ENCODE measurements at places on chromosomes 5 and 9.
A peak's percentile ranks its signal among the peaks of the same experiment; 100 is the strongest.

DNA sequence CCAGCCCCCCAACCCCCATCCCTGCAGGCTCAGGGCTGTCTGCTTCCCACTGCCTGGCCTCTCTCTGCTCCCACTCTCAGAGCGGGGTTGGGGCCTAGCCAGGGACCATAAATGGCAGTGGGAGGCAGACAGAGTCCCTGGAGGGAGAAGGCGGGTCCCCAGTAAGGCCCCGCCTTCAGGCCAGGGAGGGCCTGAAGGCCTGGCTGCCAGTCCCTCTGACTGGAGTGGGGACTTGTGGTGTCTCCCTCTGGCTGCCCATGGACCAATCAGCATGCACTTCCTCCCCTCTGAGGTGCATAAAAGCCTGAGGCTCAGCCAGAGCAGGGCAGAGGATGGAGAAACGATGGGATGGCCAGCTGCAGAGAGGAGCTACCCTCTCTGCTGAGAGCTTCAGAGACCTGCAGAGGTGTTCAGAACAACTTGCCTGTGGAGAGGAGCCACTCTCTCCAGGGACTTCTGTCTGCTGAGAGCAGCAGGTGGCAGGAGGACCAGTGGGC is 2.7 kb upstream of the BTNL9 start:
- no peak for DNase-seq

DNA sequence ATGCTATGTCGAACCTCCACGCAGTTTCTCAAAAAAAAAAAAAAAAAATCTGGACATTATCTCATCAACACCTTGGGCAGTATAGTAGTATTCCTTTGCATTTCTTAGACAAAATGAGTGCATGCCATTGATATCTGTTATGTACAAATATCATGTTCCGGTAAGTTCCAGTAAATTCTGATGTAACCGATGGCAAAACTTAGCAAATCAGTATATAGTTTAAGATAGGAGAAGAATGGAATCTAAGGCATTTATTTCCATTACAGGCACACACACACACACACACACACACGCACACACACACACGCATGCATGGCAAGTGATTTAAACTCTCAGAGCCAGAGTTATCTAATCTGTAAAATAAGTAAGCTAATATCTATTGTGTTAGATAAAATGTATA is 356.5 kb upstream of the TUSC1 start:
- DNase-seq: no peak

DNA sequence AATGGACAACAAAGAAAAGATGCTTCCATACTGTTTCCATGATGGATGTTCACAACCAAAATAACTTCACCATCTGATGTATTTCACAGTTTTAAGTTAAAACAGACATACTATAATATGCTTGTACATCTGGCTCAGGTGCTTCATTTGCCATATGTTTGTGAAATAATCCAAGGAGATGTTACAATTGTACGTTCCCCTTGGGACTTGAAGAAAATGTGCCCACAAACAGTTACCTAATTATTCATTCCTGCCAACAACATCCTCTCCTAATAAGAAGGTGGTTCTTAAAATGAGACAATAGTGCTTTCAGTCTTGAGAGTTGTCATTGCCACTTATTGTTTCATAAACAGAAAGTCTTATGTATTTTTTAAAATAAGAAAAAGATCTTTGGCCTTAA is 33.1 kb upstream of the SMARCA2 start:
- no peak for DNase-seq

DNA sequence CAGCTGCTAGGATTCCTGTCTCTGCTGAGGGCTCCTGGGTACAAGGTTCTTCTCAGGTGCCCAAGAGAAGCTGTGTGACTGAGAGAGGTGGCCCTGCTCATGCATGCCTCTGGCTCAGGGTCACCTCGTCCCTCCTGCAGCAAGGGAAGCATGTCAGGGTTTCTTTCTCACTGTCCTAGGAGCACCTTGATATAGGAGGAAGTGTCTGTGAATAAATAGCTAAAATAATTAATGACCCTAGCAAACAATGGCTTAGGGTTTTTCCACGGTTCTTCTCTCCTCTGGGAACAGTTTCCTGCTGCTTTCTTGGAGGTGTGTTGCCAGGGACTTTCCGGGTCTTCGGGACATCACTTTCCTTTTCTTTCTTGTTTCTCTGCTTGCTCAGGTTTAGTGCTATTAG is 87.2 kb downstream of the ARHGAP26 start:
- DNase-seq: no peak

- DNase-seq: no peak
Observed at GRCh38 chr5:165244407-165244806, 1739.0 kb downstream of the MAT2B start.

- DNase-seq: no peak
Observed at GRCh38 chr5:67731886-67732285, 483.7 kb upstream of the PIK3R1 start.

DNA sequence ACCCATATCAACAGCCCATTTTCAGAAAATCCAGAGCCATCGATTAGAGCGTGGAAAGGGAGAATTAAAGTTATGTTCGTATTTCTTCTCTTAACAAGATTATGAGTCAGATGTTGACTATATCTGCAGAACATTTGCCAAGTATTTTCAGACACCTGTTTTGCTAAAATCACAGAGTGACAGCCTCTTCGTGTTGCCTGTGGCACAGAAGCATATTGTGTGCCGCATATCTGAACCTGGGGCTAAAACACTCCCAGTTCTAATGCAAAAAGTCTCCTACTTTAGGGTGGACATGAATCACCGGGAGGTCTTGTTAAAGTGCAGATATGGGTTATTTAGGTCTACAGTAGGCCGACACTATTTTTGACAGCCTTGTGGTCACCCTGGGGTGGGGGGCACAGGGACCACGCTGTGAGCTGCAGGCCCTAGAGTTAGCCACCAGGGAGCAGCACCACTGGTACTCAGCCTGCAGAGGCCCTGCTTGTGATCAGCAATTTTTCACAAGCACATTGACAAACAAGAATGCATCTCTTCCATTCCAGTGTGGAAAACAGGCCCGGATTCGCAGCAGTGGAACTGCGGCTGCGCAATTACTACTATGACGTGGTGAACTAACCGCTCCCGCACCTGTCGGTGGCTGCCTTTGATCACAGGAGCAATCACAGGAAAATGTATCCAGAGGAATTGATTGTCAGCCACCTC is 93.5 kb downstream of the SYK start:
- no peak for DNase-seq

DNA sequence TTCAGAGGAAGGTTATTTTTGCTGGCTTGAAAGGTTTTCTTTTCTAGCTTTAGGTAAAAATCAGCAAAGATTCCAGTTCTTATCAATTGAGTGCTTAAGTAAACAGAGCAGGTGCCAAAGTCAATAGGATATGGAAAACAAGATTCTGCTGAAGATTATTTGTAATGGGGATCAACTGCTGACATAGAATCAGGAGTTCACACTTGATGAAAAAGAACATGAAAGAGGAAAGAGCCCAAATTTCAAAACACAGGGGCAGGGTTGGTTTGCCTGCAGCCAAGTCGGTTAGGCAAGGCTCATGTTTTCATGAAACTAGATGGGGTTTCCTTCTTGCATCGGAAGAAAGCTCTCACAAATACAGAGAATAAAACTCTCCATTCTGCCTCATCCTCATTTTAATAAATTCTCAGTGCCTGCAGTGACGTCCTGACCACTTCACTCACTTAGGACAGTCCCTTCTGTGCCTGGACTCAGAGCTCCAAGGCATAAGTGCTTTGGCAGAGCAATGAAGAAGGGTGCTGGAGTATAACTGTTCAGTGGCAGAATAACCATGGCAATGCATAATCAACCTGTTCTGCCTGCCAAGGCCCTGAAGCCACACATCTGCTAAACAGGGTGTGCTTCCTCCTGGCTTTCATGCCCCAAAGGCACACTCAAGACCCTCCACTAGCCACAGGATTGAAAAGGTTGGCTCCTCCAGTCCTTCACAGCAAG is 179.6 kb downstream of the GNAQ start:
- no peak for DNase-seq

- DNase-seq: no peak
Observed at GRCh38 chr5:158607088-158607487, 492.6 kb downstream of the EBF1 start.

- no peak for DNase-seq
Observed at GRCh38 chr9:113997610-113998009, 80.5 kb downstream of the AMBP start.

DNA sequence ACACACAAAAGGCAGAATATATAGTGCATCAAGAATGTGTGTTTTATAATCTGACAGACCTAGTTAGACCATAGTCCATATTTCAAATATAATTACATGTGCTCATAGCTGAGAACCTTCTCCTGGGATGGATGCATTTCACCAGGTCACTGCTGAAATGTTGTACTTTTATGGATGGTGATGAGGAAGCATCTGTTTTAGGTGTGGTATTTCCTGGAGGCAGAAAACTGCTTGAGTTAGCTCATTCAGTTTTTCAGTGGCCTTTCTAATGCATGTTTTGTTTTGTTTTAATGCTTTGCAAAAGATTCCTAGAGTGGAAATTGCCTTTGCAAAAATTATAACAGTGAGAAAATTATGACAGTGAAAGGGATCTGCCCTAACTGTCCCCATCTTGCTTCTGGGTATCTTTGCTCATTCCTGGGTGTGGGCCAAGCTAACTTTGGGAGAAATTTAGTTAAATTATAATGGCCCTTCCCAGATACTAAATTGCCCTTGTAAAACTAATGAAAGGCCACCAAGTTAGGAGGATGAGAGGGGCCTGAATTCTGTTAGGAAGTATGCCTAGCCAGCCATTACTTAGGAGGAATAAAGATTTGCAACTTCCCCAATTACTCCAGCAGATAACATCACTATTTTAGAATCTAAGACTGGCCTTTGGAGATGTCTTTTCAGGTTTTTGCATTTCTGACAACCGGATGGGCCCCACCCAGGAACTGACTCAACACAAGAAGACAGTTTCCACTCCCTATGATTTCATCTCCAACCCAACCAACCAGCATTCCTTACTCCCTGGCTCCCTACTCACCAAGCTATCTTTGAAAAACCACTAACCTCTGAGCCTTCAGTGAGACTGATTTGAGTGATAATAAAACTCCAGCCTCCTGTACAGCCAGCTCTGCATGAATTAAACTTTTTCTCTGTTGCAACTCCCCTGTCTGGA is 7.0 kb upstream of the IL12B start:
- peak; percentile 49 for DNase-seq

GRCh38 chr9:35679766-35680330 is 6.1 kb downstream of the CA9 start:
- no peak for DNase-seq

Measured in stimulated activated CD4-positive, alpha-beta T cell treated with anti-CD3 and anti-CD28 coated beads, Interleukin-4, amount 100 ng/mL, for 24 hours (primary cell).